Stimulated activated CD4-positive, alpha-beta T cell treated with anti-CD3 and anti-CD28 coated beads, Interleukin-15, amount 100 ng/mL, for 1 hour (primary cell): ENCODE measurements at places on chromosomes 1 and 21.

GRCh38 chr1:83961571-83962295 is 37.2 kb downstream of the TTLL7 start:
- DNase-seq = no peak

DNA sequence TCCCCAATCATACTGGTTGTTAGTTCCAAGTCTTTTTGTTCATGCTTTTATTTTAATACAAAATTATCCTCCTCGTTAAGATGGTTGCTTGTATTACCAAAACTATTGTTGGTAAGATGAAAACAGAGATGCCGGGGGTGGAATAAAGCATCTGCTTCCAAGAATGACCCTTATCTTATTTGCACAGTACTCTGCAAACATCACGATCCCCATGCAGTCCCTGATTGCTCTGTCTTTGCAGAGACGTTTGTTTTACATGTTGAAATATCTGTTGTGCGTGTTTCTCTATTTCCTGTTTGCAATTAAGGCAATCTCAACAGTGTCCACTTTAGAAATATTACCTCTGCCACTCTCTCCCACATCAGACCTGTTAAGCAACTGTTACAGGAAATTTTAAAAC is 141.3 kb upstream of the NCAM2 start:
- DNase-seq = no peak

DNA sequence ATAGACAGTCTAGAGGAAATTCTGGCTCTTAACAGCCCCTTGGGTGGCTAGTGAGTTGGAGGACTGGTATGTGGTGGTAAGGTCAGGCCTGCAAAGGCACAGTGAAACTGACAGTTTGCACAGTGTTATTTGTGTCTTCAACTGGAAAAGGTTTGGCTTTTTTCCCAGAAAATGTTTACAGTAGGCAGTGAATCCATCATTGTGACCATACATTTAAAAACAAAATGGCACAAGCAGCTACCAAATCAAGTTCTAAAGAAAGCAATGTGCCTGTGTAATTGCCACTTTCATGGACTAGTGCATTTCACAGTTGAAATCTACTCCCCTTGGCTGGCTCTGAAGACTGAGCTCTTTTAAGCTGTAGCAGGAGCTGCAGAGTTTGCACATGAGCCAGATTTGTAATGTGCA is 24.8 kb downstream of the ATPAF1 start:
- no peak for DNase-seq

- DNase-seq = no peak
Measured at GRCh38 chr21:45549626-45550463, 7.6 kb upstream of the SLC19A1 start.

- no peak for DNase-seq
Measured at GRCh38 chr1:68379085-68379478, 70.7 kb downstream of the RPE65 start.

DNA sequence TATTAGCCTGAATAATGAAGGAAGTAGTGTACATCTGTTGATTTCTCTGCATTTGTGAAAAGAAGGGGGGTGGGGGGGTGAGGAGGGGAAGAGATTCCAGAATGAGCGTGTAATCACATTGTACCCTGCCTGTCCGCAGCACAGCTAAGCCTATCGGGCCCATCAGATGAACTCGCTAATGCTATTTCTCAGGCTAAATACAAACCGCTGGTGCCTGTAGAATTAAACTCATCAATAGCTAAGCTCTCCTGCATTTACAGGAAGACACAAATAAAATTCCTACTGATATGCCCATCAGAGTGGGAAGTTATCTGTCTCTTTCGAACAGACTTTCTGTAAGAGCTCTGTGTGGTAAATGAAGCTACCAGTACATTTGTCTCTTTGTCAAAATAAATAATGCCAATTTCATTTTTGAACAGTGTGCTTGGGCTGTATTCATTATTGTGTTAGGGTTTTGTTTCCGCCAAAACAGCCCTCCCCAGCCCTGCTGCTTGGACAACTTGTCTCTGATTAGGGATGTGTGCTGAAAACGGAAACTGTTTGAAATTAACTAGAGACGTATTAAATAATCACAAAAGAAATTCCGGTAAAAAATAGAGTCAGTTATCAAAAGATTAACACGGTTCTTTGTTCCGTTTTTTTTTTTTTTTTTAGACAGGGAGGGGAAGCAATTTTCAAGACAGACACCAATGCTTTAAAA is 305.4 kb downstream of the TTLL7 start:
- no peak for DNase-seq

GRCh38 chr1:160630523-160631451 is 16.1 kb downstream of the SLAMF1 start:
- DNase-seq = no peak

DNA sequence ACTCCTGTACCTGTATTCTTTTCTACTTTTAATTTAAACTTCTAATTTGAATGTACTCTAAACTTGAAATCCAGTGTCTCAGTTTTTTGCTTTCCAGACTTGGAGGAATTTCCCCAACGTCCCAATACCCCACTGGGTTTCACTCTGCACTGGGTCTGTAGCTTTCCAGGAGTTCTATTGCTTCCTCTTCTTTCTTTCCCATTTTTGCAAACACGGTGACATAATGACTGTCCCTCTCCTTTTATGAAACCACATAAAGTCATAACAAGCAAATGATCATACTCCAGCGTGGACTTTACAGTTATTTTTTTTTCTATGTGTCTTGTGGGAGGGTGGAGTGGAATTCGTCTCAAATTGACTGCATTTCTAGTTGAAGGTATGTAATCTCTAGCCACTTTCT is 97.1 kb downstream of the FASLG start:
- no peak for DNase-seq

- no peak for DNase-seq
Measured at GRCh38 chr1:83964153-83964552, 34.8 kb downstream of the TTLL7 start.

- DNase-seq = no peak
Measured at GRCh38 chr1:184284900-184285299, 101.9 kb upstream of the C1orf21 start.

DNA sequence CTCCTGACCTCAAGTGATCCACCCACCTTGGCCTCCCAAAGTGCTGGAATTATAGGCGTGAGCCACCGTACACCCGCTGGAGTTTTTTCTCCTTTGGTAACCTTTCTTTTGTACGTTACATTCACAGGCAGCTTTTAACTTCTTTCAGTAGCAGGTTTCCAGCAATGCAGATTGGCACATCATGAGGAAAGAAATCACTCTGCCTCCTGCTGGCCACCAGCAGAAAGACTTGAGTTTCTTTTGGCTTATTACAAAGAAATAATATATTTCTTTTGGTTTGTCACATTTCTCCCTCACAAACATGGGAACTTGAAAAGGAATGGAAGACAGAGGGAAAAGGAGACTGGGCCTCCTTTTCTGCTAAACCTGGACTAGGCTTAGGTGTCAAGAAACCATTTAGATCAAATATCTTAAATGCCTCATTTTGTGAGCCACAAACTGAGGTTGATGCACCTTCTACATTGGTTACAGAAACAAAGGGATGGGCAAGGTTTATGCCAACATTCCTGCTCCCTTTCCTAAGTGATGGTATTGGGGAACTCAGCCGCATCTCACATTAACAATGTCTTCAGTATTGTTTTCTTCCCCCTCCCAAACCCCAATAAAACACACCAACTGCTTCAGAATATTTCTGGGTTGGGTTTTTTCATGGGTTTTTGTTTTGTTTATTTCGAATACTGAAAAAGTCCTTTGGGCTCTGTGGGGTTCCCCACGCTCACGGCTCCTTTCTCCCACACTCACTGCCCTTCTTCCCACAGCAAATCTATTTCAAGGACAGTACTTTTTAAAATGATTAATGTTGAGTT is 7.7 kb downstream of the ENSA start:
- DNase-seq = peak; percentile 27

GRCh38 chr1:2258996-2259395 is 30.9 kb downstream of the SKI start:
- DNase-seq = no peak

- DNase-seq = no peak
Measured at GRCh38 chr1:85229574-85230097, 28.8 kb upstream of the SYDE2 start.
